ENCODE measurements at places on chromosomes 1 and 21.

DNA sequence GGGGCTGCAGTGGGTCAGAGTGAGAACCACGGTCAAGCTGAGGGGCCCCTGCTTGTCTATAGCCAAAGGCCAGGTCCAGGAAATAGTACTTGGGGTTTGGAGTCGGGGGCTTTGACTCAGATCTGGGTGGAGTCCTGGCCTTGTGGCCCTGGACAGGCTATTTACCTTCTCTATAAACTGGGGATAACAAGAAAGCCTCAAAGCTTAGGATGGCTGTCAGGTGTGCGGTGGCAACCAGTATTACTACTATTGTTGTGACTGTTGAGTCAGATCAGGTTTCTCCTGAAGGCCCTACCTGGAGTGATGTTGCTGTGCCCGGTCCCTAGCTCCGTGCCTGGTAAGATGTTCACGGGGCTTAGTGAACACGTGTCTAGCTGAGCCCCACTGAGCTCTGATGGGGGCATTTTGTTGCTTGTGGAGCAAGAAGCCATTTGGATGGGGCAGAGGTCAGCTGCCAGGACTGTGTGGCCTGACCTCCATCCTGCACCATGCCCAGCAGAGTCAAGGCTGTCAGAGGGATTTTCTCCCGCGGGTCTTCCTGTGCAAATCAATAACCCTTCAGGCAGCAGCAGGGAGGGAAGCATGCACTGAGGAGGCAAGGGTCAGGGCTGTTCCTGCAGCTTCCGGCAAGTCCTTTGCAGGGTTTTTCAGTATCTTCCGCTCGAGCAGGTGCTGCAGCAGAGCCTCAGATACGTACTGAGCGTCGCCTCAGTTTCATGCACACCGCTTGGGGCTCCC lies 170.3 kb downstream of the CAMTA1 start:
- no peak for DNase-seq

- no peak for DNase-seq
These were observed 3.4 kb upstream of the PADI2 start for GRCh38 chr1:17122521-17123164.

- no peak for DNase-seq
These were observed 22.0 kb downstream of the AHCYL1 start for GRCh38 chr1:110006516-110006915.

GRCh38 chr1:34149501-34149900 lies 15.5 kb downstream of the CSMD2 start:
- DNase-seq, result no peak

DNA sequence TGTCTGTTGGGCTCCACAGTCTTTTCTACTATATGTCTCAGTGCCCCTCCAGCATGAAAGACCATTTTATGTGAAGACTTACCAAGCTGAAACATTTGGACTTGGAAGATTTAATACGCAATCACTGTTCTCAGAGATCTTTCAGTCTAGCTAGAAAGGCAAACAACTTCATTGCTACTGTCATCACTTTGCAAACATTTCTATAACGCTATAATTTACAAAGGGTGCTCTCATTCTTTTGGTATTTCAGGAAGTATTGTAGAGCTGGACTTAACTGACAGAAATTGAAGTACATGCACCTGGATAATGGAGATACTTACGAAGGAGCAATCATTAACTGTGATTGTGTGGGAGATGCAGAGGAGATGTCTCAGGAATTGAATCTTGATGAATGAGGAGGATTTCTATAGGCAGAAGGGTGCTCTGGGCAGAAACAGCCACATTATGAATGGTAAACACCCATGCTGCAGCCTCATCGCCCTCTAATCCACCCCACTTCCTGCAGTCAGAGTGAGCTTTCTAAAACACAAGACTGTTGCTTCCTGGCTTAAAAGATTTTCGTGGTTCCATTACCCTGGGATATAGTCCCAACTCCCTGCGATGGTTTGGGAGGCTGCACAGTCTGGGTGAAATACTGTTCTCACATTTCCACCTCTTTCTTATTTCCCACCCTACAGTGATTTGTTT lies 75.1 kb upstream of the GNG12 start:
- DNase-seq, result no peak

DNA sequence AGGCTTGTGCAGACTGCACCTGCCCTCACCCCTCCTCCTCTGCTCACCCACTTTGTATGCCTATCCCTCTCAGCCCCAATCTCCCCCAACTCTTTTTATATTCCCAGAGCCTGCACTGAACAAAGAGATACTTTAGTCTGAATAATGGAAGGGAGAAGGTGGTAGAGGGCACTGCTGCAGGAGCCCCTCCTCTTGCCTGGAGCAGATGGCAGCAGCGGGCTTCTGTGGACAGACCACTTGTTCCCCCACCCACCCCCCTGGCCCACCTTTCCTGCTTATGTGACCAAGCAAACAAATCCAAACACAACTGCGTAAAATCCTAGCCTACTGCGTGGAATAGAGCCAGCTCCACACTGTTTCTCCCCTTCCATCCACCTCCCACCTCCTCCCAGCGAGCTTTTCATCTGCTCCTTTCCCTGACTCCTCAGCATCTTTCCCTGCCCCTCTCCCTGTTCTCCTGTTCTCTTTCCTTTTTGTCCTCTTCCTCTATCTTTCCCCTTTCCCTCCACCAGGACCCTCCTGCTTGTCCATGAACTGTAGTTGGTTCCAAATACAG lies 27.5 kb downstream of the RGS8 start:
- no peak for DNase-seq

DNA sequence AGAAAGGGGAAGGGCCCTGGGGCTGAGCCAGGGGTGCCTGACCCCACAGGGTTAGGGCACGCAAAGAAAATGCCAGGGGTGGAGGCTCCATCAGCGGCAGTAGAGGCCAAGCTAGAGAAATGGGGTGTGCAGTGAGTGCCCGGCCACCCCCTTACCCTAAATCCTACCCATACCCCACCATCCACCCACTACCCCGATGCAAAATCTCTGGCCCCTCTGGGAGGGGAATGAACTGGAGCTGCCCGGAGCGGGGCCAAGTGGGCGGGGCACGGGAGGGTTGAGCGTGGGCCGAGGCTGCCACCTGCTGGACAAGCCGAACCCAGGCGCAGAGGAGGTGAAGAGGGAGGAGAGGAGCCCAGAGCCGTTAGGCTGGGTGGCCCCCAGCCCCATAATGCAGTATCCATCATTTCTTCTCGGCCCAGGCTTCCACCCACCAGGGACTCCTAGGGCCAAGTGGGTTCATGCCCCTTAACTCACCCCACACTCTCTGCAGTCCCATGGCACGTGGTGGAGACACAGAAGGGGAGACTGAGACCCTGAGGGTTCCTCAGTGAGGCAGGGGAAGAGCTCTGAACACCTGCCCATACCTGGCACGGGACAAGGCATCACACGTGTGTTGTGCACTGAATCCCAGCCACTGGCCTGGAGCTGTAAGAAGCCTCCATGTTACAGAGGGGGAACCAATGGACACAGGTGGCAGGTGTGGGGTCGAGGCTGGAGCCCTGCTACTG lies 1.4 kb upstream of the C1QC start:
- DNase-seq, result peak; percentile 51

DNA sequence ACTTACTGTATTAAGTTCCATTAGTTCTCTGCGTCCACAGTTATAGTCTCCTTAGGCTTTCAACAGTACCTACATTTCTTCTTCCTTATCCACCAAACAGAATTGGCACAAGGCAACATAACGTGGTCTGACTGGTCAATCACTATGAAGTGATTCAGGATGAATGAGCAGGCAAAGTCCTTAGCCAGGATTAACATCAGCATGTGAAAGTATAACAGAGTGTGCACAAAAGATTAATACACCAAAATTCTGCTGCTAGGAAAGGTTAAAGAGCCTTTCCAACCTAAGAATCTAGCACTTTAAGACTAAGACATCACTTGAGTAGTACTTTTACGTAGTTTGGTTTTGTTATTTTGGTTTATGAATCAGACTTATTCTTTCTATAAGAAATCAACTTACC lies 15.8 kb downstream of the DEPDC1 start:
- DNase-seq, result no peak

DNA sequence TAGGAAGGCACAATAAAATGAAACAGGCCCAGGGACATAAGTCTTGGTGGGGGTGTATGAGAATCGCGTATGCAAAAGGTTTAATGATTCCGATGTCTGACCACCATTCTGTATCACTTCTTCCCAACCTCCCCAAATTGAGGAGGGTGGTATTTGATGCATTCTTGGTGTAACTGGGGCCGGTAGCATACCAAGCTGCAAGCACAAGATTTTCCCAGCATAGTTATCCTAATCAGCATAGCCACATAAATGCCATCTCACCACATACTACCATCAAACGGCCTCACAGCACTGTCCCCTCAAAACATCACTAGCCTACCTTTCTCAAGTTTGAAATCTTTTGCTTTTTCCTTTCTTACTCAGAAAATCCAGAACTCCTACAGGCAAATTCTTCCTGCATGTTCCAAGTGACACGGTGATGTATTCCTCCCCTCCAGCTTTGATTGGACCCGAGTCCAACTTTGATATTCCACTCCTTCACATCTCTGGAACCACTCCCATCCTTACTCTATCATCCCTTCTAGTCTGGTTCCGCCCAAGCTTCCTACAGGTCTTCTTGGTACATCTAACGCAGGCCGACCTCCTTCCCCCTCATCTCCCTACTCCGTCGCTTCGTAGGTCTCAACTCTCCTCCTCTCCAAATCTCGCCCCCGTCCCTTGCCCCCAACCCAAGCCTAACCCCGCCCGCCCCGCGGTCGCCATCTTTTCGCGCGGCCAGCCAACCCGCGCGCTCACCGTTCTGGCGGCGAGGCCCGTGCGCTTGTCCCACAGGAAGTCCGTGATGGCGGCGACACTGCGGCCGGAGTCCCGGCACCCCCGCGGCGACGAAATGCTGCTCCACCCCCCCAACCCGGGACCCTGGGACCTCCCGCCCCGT lies 600 bp downstream of the CLK2 start:
- no peak for DNase-seq

DNA sequence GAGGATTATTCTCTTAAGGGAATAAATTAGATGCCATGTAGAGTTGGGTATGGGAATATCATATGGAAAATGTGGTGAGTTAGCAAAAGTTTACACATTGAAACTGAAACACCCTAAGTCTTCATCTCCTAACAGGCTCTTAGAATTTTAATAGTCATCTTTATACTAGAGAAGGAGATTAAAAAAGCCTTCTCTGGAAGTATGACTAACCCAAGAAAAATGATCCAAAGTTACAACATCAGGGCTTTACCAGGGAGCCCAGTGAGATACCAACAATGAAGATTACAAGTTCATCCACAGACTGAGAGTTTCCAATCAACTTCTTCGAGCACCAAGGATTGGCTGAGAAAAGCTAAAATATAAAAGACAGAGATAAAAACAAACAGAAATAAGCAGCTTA lies 70.0 kb upstream of the KIAA0040 start:
- DNase-seq, result no peak

DNA sequence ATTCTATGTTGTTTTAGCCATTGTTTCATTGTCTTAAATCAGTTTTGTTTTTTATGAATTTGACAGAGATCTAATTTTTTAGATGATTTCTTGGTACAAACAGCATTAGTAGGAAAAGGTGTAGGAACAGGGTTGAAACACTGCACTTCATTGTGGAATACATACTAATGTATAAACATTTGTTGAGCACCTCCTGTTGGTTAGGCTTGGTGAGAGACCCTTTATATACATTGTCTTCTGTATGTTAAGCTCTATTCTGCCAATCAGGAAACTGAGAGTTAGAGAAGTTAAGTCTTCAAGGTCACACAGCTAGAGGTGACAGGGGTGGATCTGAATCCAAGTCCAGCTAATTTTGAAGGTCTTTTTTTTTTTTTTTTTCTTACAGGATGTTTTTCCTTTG lies 192.7 kb downstream of the VPS13D start:
- no peak for DNase-seq

- DNase-seq, result no peak
These were observed 1.2 kb downstream of the PRMT2 start for GRCh38 chr21:46636550-46637285.

- no peak for DNase-seq
These were observed 30.7 kb downstream of the TRIM62 start for GRCh38 chr1:33151116-33151515.

DNA sequence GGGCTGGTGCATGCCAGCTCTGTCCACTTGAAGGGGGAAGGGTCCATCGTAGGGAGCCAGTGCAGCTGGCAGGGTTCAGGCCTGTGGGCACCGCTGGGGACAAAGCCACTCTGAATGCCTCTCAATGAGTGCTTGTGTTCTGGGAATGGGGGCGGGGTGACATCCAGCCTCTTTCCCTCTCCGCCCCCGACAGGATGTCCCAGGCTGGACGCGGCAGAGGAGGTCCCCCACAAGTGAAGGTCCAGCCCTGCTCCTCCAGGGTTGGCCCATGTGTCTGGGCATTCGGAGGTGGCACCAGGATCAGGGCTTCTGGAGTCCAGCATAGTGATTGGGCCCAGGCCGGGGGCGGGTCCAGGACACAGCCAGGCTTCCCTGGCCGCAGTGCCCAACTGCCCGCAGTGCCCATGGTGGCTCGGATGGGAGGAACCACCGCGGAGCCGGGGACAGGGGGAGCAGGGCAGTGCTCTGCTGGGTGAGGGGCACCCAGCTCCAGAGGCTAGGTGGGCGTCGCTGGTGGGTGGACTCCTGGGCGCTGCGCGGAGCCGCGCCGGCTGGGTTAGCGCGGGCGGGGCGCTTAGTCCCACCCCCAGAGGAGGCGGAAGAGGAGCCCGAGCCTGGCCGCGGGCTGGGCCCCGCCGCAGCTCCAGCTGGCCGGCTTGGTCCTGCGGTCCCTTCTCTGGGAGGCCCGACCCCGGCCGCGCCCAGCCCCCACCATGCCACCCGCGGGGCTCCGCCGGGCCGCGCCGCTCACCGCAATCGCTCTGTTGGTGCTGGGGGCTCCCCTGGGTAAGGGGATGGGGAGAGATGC lies at the start of gene SHISA4:
TSS of gene SHISA4 (plus strand) at position 617 of the 808 bp plus-strand sequence. CDS start at position 714, 97 bp downstream.
- peak; percentile 87 for DNase-seq

DNA sequence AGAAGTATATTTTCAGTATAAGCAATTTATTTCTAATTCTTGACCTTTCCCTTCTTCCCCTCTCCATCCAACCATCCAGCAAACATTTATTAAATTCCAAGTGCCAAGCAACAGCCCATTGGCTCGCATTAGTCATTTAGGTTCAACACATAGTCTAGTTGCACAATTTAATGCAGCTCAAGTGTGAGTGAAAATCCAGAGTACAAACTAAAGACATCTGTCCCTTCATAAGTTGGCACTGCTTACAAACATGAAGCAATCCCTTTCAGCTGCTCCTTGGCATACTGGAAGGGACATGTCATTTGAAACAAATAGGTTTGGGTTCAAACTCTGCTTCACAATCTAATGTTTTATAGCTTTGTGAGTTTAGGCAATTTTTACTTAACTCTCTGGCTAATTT lies 10.7 kb downstream of the CASQ2 start:
- DNase-seq, result no peak

Measured in C1 segment of cervical spinal cord (tissue), 14 donors.